ENCODE measurements at places on chromosomes 6 and 20.

- DNase-seq: no peak
Observed at GRCh38 chr6:169920359-169921020, 169.1 kb downstream of the ERMARD start.

- no peak for DNase-seq
Observed at GRCh38 chr6:160348223-160349019, at the start of gene SLC22A3. SLC22A3 (plus strand) TSS chr6:160348378; CDS start chr6:160348420, 42 bp downstream.

DNA sequence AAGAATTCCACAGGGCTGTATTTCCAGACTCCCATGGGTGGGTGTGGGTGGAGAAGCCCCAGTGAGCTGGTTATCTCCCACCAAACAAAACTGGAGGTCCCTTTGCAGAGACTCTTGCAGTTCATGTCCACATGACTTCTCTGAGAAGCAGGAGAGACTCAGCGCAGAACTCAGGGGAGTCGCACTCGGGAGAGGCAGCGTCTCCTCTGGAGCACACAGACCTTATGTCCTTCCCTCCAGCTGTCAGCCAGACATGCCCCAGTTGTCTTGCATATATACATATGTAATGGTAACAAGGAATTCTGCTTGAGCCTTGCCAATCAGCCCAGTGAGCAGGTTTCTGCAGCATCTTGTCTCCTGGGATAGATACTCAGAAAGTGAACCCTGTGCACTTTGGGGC is 23.8 kb downstream of the MYT1 start:
- DNase-seq: no peak

- DNase-seq: no peak
Observed at GRCh38 chr6:135325624-135326424, 144.7 kb downstream of the MYB start.

- DNase-seq: no peak
Observed at GRCh38 chr6:92848901-92849300, 570.5 kb downstream of the EPHA7 start.

- DNase-seq: no peak
Observed at GRCh38 chr20:2231701-2232100, 64.1 kb upstream of the TGM3 start.

GRCh38 chr6:139119552-139119951 is 15.3 kb upstream of the HECA start:
- DNase-seq: no peak

DNA sequence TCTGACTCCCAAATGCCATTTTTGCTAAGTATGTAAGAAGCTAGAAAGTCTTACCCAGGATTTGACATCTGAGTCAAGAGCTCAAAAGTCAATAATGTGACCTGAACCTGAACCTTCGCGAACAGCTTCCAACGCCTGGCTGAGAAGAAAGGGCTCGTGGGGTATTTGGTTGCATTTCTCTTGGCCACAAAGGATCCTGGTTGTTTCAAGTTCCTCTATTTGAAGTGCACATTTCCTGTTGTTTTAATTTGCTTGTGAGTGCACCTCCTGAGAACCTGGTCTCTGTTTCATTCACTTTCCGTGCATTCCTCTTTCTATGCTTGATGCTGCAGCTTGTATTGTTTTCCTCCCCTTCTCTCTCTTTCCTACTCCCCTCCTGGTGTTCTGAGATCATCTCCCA is 212.5 kb downstream of the FOXA2 start:
- peak; percentile 46 for DNase-seq

DNA sequence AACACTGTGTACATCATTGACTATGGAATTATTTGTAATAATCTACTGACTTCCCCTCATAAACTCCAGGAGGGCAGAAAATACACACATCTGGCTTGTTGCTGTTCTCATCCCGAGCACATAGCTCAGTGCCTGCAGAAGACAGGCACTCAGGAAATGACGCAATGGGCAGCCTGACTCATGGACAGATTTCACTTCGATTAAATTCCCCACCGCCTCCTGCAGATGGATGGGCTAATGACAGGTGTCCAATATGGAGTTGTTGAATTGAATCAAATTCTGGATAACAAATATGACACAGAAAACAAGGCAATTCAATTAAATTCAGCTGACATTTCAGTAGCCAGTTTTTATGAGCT is 9.1 kb downstream of the ANKRD60 start:
- DNase-seq: no peak

Measured in GM12878 (cell line).